Regular cardiac myocyte (primary cell): ENCODE measurements at places on chromosomes 2 and 18. TPM values are rescaled to one million over a fixed set of nuclear protein-coding genes. Genes with fewer than 3 reads are reported as not detected.

DSG1 gene
- total RNA-seq = not detected in 2 replicates

CENPA gene
- 2.0 and 17.4 TPM in 2 replicates for total RNA-seq

HSBP1L1 gene
- total RNA-seq = 0.77 and 3.4 TPM in 2 replicates

DSC2 gene
- under 0.01 TPM in 2 replicates for total RNA-seq

KYNU gene
- 0.38 and 2.8 TPM in 2 replicates for total RNA-seq

PLEKHM3 gene
- total RNA-seq = 11.5 and 31.6 TPM in 2 replicates

CABLES1 gene
- 14.6 and 18.6 TPM in 2 replicates for total RNA-seq

UXS1 gene
- 49.5 and 75.5 TPM in 2 replicates for total RNA-seq

BMP10 gene
- not detected in 2 replicates for total RNA-seq

ESPNL gene
- total RNA-seq = 0.58 and 5.4 TPM in 2 replicates

GREB1 gene
- total RNA-seq = 0.96 and 3.9 TPM in 2 replicates

AGXT gene
- not detected in 2 replicates for total RNA-seq

UGT1A10 gene
- not detected in 2 replicates for total RNA-seq

ABCB11 gene
- not detected in 2 replicates for total RNA-seq

CCDC102B gene
- 38.7 and 46.2 TPM in 2 replicates for total RNA-seq

TCF23 gene
- total RNA-seq = not detected in 2 replicates

INO80D gene
- total RNA-seq = 5.1 and 5.6 TPM in 2 replicates

MGAT4A gene
- total RNA-seq = 0.28 and 0.58 TPM in 2 replicates

PLEK gene
- under 0.01 TPM in 2 replicates for total RNA-seq

PSMA8 gene
- under 0.01 TPM in 1 of 2 replicates, not detected in the other for total RNA-seq

EGR4 gene
- total RNA-seq = not detected in 2 replicates
